NCI-H1092 (cell line): ENCODE measurements at places on chromosomes 7 and 10.

DNA sequence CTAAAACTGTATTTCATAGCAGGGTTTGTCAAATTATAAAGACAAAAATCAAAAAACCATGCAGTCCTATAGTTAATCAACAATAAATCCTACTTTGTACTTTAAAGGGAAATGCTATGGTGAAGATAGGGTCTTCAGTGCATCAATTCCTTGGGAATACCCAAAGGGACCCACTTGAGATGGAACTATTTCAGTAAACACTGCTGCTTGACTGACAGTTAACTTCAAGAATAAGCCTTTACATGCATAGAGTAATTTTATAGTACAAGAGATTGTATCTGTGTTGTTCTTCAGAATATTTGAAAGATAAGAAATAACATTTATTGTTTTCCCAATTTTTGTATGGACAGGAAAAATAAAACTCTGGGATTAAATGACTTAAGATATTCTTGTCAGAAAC, 1179.6 kb downstream of the CNTNAP2 start:
- DNase-seq: no peak

GRCh38 chr10:9302140-9302746, 1247.8 kb downstream of the GATA3 start:
- no peak for DNase-seq

DNA sequence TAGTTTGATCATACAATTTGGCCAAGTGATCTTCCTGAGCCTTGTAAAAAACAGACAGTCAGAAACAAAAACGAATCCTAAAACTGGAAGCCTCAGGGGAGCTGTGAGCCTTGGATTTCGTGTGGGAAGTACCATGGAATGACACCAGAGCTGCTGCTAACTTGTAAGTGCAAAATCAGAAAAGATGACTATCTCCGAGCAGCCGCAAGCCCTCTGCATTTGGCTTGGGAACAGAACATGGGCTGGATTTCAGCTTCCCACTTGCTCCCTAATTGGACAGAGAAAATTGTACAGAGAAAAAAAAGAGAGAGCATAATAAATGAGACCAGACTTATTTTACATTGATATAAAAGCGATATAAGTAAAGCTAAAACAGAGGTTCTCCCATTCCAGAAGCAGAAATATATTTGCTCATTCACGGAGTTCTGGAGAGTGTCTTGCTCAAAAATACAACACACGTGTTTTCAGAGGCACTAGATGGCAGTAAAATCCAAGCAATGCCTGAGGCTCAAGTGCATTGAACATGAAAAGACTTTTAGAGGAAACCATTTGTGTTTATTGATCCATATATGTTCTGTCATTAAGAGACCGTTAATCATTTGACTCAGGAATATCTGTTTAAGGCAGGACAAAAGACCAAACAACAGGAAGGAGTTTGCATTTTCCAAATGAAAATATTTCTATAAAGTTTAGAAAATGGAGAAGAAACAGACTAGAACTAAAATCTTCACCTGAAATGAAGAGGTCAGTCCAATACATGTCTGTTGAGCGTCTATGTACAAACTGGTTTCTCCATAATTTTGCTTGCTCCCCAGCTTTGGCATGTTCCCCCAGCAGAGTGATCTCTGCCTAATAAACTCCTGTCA, 78.3 kb upstream of the SLC26A5 start:
- DNase-seq: peak; percentile 16

DNA sequence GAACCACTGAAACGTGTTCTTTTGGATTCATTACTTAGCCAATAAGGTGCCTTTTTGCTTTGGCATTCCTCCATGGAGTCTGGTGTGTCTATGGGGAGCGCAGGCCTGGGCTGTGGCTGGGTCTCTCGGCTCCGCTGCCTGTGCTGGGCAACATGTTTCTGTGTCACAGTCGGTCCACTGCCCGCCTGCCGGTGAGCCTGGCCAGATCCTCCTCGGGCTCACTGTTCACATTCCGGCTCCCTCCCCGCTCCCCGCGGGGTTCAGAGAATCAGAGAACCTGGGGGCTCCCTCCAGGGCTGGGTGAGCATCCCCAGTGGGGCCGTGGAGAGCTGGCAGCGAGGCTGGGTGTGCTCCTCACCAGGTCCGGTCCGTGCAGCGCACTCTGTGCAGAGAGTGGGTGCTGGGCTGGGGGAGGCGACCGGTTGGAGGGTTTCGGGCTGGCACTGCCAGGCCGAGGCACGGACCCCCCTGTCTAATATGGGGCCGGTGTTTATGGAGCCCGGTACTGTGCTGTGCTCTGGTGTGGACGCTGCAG, 70.4 kb downstream of the INPP5A start:
- no peak for DNase-seq

GRCh38 chr7:117313582-117313981, 9.3 kb downstream of the WNT2 start:
- no peak for DNase-seq

- DNase-seq: peak; percentile 62
Measured at GRCh38 chr10:22554461-22555182, 159.8 kb downstream of the PIP4K2A start.

- DNase-seq: no peak
Measured at GRCh38 chr7:85336086-85336485, 149.2 kb upstream of the SEMA3D start.

DNA sequence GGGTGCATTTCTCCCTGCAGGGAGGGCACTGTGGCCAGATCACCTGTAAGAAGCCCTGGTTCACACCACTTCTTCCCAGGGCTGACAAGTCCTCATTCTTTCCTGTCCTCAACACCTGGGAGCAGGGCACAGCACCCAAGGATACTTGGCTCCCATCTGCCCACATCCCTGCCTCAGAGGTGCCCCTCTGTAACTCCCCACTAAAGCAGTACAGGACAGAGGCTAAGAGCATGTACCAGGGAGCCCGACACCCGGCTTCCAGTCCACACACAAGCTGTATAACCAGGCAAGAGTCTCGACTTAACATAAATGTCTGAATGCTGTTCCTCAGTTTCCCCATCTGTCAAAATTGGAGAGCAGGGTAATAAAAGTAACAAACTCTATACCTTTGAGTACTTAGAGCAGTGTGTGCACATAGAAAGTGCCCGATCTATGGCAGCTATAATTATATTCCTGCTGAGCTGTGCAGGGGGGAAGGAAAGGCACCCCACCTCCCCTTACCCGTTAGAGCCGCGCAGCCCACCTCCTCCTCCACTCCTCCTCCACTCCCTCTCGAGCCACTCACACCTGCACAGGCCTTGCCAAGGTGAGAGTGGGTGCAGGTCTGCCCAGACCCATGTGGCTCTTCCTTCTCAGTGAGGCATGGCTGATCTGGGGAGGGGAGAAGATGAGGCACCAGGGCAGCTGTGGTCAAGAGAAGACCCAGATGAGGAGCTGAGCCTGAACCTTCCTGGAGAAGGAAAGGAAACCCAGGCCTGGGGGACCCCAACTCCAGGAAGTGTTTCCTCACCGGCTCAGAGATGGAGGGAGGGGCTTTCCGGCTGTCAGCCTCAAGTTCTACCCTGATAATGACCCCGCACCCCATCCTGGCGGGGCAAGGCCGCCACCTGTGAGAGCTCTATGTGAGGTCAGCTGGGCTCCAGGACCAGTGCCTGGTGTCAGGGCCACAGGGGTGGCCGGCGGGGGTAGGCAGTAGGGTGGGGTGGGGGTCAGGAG, 22.6 kb downstream of the PODXL start:
- DNase-seq: no peak

DNA sequence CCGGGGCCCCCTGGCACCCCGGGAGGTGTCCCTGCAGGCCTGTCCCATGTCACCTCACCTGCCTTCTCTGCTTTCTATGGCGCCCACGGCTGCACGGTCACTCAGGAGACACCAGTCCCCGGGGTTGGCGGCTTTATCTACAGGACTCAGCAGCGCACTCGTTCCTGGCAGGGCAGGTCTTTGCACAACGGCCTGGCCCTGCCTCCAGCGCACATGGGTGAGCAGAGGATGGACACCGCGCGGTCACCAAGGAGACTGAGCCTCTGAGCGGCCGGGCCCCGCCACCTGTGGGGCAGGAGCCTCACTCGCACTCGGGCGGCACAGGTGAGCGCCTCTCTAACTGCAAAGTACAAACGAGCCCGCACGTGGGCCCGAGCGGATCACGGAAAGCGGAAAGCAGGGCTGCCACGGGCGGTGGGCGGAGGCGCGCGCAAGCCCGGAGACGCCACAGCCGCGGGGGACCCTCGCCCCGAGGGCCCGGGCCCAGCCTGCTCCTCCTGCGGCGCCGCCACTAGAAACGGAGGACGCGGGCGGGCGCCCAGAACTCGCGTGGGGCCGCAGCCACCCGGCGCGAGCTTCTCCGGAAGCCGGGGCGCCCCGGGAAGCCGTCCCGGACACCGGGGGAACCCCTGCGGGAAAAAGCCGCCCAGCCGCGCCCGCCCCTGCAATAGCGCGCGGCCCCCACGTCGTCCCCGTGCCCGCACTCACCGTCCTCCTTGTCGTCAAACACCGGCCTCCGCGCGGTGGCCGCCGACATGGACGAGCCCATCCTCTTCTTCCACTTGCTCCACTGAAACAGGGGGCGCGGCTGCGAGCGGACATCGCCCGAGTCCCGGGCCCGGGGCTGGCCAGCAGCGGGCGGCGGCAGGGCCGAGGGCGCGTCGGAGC, 642 bp downstream of the STK32C start:
- DNase-seq: peak; percentile 19

- no peak for DNase-seq
Measured at GRCh38 chr7:81516898-81517297, 252.9 kb downstream of the HGF start.

DNA sequence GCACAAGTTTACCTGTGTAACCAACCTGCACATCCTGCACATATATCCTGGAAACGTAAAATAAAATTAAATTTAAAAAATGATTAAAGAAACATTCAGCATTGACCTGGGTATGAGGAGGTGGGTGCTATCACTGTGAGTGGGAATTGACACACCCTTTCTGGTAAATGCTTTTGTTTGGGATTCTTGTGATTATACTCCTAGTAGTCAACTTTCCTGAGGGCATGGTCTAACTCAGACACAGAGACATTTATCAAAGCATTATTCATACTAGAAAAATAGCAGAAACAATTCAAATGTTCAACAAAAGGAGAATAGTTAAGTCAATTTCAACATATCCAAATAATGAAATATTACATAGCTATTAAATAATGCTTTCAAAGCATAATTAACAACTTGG, 44.2 kb downstream of the CNNM2 start:
- DNase-seq: no peak

- peak; percentile 52 for DNase-seq
Measured at GRCh38 chr10:4663162-4663992, 162.6 kb upstream of the AKR1E2 start.

GRCh38 chr7:77649716-77650349, 46.4 kb upstream of the RSBN1L start:
- DNase-seq: no peak

DNA sequence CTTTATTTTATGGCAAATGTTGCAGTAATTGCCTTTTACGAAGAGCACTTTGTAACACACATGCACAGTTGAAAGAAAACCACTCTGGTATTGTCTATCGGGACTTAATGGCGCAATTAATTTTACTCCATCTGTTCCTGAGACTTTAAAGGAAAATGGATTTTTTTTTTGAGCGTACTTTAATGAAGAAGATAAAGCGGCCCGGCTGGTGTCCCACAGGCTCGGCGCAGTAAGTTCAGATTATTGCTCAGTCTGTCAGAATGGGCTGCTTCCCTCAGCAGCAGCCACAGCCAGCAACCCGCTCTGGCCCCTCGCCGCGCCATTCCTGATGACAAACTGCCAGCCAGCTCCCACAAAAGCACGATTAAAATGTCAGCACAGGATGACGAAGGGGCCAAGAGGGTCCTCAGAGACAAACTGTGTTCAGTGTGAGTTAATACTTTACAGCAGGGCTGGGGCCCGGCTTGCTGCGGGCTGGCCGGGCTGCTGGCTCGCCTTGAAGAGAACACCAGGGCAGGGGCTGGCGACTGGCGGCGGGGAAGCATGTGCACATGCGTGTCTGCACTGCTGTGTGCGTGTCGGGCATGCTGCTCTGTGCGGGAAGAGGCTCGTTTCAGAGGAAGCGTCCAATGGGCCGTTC, 501.0 kb upstream of the GALNT17 start:
- peak; percentile 29 for DNase-seq

GRCh38 chr10:125023862-125024496, 82.1 kb downstream of the ZRANB1 start:
- DNase-seq: peak; percentile 62

DNA sequence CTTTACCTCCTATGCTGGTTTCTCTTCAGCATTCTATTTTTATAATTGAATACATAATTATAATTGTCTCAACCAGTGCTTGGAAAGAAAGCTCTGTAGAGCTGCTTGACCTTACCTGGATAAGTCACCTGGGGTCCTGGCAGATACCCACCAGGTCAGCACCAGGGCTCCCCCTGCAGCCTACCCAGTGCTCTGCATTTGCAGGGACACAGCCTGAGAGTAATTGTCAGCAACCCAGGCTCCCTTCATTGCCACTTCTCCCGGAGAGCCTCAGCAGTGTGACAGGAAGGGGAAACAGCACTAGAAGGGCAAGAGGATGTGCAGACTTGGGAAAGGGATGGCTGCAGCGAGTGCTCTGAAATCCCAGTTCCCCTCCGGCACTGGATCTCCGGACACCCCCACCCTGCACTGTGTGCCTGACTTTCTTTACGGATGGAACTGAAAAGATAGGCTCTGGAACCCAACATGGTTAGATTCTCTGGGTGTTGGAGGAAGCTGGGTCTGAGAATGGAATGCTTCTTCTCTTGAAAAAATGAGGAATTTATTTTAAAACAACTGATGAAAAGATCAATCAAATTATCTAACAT, 11.4 kb upstream of the PAX4 start:
- peak; percentile 9 for DNase-seq

- DNase-seq: no peak
Measured at GRCh38 chr10:111429288-111430028, 352.6 kb downstream of the ADRA2A start.

DNA sequence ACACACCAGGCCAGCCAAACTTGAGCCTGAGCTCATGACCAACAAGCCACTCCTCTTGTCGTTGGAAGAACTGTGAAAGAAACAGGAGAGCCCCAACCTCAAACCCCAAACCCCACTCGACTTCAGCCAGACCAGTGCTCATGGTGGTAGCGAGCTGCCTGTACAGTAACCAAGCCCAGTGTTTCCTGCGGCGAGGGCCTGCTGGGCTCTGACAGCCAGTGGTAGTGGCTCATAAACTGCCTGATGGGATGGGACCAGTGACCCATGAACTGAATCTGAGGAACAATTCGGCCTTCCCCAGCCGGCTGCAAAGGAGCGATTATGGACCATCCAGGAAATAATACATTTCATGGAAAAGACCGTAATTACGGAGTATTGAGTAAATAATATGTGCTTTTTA, 191.9 kb downstream of the RPS24 start:
- no peak for DNase-seq
